ENCODE measurements at places on chromosomes 7 and 10.
A peak's percentile ranks its signal among the peaks of the same experiment; 100 is the strongest.

GRCh38 chr7:70787771-70788170, 344.2 kb upstream of the GALNT17 start:
- DNase-seq: no peak

DNA sequence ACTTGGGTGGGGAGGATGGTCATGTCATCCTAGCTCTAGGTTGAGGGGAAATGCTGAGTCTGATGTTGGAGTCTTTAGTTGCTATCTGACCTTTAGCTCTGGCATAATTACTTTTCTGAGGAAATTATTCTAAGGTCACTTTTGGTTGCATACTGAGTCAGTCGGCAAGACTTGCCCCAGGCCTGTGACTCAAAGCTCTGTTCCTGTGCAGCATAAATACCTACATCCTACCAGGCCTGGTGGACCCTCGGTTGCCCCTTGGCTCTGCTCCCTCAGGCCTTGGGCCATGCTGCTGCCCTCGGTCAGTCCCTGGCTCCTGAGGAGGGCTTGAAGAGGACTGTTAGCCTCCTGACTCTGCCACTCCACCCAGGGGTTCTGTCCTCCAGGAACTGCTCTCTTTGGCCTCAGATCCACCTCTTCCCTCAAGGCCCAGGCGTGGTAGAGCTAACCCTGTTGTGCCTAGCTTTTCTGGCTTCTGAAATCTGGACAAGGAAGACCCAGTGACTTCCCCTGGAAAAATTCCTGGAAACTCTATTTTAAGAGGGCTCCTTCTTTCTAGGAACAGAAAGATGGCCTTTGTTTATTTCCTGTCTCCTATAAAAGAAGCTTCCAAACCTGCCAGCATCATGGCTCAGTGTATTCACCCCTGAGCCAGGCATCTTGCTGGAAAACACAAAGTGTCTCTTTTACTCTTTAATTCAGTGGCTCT, 71.2 kb downstream of the TMEM178B start:
- no peak for DNase-seq

GRCh38 chr7:132472463-132473120, 103.7 kb downstream of the PLXNA4 start:
- DNase-seq: no peak

GRCh38 chr7:132450188-132450587, 126.1 kb downstream of the PLXNA4 start:
- no peak for DNase-seq

DNA sequence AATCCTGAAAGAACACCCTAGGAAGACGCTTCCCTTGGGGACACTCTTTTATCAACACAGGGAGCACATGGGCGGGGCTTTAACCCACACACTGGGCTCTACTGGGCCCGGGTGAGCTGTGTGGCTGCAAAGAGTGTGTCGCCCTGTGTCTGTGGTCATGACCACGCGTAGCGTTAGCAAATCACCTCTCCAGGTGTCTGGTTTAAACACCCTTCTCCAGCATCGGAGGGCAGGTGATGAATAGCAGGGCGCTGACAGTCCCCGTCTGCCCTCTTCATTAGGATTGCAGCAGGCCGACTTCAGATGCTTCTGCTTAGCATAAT, 127.7 kb downstream of the ADARB2 start:
- DNase-seq: no peak

DNA sequence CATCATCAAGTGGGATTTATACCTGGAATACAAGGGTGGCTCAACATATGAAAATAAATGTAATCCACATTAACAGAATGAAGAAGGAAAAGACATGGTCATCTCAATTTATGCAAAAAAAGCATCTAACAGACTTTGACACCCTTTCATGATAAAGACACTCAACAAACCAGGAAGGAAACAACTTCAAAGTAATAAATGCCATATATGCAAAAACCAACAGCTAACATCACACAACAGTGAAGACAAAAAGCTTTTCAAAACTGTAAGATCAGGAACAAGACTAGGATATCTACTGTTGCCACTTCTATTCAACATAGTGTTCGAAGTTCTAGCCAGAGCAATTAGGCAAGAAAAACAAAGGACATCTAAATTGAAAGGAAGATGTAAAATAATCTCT, 22.9 kb downstream of the TNPO3 start:
- no peak for DNase-seq

DNA sequence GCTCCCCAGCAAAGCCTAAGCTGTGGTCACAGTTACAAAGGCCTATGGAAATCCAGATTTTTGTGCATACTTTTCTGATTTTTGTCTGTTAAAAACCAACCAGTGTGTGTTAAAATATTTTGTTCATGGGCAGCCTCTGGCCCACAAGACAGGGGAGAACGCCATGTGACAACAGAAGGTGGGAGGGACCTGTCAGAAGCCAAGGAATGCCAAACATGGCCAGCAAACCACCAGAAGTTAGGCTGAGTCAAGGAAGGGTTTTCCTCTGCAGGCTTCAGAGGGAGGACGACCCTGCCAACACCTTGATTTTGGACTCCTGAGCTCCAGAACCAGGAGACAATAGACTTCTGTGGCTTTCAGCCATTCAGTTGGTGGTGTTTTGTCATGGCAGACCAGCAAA, 127.3 kb downstream of the CUL2 start:
- no peak for DNase-seq

DNA sequence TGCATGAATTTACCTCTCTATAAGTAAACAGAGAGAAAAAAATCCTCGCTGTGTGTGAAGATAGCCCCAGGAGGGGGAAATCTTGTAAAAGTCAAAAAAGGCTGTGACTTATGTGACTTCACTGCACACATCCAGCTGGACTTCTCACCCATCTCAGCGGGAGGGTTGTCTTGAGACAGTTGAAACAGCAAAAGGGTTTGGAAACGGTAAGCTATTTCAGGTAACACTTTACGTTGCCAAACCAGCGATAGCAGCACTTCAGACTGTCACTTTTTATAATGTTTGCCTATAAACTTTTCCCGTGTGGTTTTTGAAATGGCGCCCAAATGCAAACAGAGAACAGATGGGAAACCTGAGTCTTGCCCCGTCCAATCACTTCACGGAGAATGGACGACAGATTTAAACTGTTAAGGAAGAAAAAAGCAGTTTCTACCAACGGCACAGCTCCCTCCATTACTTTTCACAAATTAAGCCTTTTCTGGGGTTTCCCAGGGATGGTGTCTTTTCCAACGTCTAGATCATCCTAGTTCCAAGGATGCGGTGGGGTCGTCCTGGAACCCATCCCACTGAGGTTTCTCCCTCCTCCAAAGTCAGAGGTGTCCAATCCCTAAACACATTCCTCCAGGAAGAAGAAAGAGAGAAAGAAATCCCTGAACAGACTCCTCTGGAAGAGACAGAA, 25.2 kb downstream of the FGFR2 start:
- DNase-seq: no peak

DNA sequence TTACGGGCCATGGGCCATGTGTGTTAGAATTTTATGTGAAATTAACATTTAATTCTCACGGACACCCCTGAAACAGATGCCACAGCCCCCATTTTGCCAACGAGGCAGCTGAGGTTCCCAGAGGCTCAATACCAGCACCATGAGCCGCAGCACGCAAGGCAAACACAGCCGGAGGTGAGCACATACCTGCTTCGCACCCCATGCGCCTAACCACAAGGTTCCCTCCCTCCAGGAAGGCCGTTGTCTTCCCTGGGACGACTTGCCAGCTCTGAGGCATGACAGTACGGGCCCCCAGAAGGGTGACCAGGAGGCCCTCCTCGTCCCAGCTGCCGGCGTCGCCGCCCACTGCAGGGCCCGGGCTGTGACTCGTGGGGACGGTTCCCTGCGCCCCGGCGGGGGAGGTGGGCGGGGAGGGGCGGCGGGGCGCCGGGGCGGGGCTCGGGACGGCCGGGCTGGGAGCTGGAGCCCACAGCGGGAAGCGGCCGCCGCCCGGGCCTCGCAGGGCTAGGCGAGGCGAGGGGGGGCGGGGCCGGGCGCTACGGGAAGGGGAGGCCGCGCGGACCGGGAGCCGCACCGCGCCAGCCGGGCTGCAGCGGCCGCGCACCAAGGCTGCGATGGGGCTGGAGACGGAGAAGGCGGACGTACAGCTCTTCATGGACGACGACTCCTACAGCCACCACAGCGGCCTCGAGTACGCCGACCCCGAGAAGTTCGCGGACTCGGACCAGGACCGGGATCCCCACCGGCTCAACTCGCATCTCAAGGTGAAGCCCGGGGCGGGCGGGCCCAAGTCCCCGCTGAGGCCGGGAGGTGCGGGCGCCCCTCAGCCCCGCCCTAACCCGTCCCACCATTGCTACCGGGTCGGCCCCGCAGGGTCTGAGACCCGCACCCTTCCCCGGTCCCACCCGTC, at the start of gene CAV2:
Gene CAV2 (plus strand): TSS at position 571 of the 910 bp plus-strand sequence. CDS start 44 bp downstream, at position 615.
- DNase-seq: no peak

DNA sequence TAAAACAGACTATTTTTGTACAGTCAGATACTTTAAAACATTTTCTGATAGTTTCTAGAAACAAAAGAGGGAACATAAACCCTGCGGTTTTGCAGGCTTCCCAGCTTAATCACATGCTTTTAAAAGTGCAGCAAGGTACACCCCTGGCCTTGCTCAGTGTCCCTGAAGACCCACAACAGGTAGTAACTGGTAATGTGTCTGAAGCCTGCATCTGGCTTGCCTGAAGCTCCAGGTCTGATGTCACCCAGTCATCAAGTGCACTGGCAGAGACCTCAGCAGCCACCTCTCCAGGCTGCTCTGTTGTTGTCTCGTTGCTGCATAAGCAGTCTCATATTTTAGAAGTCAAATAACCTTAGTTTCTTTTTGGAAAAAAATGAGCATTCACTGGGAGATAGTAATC, 376.1 kb upstream of the MTPN start:
- no peak for DNase-seq

- DNase-seq: no peak
Measured at GRCh38 chr10:44925224-44925623, 14.1 kb downstream of the TMEM72 start.

- DNase-seq: no peak
Measured at GRCh38 chr10:4344492-4344994, 481.5 kb upstream of the AKR1E2 start.

GRCh38 chr10:61284222-61284890, 168.8 kb downstream of the TMEM26 start:
- peak; percentile 19 for DNase-seq

- no peak for DNase-seq
Measured at GRCh38 chr10:98492763-98493162, 46.0 kb upstream of the HPS1 start.

GRCh38 chr7:18393465-18394118, 102.0 kb upstream of the HDAC9 start:
- no peak for DNase-seq

DNA sequence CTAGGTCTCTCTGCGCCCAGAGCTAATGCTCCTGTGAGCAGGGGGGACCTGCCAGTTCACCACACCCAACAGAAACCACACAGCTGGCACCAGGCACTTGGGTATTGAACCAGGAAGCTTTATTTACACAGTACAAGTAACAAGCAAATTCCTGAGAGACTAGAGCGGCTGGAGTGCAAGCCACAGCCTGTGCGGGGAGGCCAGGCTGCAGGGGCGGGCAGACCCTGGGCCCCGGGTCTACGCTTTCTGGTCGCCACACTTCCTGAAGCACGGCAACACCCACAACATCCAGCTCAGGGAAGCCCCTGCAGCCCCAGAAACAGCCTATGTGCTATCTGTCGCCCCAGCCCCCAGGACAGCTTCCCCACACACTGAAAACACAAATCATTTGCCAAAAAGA, 125.0 kb downstream of the FAM53B start:
- DNase-seq: no peak

DNA sequence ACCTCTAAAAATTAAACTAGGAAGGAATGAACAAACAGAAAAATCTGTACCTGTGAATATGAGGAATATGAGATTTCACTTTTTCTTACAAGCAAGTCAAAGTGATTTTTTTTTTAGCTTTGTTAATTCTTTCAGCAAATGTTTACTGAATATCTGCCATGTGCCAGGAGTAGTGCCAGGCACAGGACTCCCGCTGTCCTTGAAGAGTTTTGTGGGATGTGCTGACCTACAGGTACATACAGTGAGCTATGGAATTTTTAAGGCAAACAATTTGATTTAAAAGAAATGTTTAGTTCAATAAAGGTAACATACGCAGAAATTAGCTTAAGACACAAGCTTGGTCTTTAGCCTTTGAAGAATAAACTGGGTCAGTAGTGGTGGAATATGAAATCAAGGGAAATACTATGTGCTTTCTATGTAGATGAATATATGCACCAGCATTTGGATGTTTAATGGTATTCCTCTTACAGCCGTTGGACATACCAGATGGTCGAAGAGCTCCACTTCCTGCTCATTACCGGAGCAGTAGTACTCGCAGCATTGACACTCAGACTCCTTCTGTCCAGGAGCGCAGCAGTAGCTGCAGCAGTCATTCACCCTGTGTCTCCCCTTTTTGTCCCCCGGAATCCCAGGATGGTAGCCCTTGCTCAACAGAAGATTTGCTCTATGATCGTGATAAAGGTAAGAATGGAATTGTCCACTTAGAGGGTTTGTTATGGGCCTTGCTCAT, 102.0 kb downstream of the GLCCI1 start:
- DNase-seq: no peak

GRCh38 chr7:22865602-22865960, 42.9 kb upstream of the TOMM7 start:
- DNase-seq: no peak

GRCh38 chr10:130814610-130815009, 496.9 kb downstream of the TCERG1L start:
- no peak for DNase-seq

DNA sequence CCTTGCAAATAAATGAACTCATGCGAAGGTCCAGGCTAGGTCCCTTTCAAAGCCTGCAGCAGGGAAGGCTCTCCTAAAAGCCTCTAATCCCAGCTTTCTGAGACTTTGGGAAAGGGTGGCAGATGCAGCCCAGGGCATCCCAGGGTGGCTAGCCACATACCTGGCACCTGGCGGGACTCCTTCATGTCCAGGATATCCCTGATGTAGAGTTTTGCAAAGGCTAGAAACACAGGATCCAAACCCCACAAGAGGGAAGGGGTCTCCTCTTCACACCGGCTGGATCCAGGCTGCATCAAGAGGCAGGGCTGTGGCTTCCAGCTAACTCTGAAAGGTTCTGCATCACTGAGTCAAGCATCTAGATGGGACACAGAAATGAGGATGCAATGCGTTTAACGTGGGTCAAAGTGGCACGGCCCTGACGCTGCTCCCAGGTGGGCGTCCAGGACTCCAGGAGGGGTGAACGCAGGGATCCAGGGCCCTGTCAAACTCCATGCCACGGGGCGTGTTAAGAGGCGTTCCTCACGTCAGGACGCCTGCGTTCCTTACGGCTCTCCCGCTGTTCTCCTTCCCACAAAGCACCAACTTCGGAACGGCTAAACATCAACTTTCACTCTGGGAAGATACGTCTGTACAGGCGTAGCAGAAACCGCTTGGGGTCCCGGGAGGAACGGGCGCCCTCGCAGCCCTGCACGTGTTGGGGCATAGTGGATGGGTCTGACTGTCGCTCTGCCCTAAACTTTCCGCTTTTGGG, 507 bp downstream of the STN1 start:
- no peak for DNase-seq

DNA sequence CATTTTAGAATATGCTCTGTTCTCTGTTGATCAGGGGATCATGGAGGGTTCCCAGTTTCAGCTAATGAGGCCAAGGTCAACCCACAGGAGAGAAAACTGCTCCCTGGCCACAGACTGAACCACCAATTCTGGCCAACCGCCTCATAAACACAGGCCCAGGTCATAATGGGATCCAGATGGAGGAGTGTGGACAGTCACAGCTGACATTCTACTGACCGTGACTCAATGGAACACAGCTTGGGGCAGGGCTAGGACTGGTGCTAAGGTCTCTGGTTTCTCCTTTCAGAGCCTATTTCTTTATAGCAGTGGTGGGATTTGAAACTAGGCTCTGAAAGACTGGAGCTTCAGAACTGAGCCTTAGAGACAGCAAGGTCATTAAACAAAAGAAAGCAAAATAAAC, 68.3 kb downstream of the HIPK2 start:
- DNase-seq: no peak
